ENCODE measurements at places on chromosomes 3 and 15. TPM values are rescaled to one million over a fixed set of nuclear protein-coding genes. Genes with fewer than 3 reads are reported as not detected.

Gene ONECUT1
- total RNA-seq, result not detected

Gene PRR20G
- total RNA-seq, result not detected

Gene KCNMB2
- not detected for total RNA-seq

Gene AHSG
- total RNA-seq, result not detected

Gene GPR171
- 204 TPM for total RNA-seq

Gene RAD54L2
- 30.5 TPM for total RNA-seq

Gene LIPC
- 0.60 TPM for total RNA-seq

Gene PAK6
- total RNA-seq, result 0.20 TPM

Gene SHISA5
- total RNA-seq, result 336 TPM

Gene NPHP3
- 24.1 TPM for total RNA-seq

Gene SERPINI2
- total RNA-seq, result not detected

Gene ZNF80
- total RNA-seq, result 0.28 TPM

Gene PLCB2
- 140 TPM for total RNA-seq

Gene DLL4
- total RNA-seq, result not detected

Gene EFHB
- total RNA-seq, result 0.58 TPM
